RCC 7860 (cell line): ENCODE measurements at places on chromosomes 7 and 10.

GRCh38 chr10:123911866-123912265 lies 20.3 kb upstream of the CPXM2 start:
- DNase-seq = no peak

- no peak for DNase-seq
These were observed 271.6 kb downstream of the RPS24 start for GRCh38 chr10:78305311-78305710.

GRCh38 chr7:107530751-107531150 lies 33.0 kb downstream of the COG5 start:
- DNase-seq = no peak

GRCh38 chr10:60817398-60817805 lies 39.1 kb downstream of the CDK1 start:
- no peak for DNase-seq

GRCh38 chr7:1741751-1742554 lies 71.9 kb downstream of the ELFN1 start:
- DNase-seq = no peak

- no peak for DNase-seq
These were observed 21.5 kb upstream of the COMMD3 start for GRCh38 chr10:22294694-22295093.

GRCh38 chr7:97218767-97219166 lies 101.3 kb downstream of the SDHAF3 start:
- no peak for DNase-seq

DNA sequence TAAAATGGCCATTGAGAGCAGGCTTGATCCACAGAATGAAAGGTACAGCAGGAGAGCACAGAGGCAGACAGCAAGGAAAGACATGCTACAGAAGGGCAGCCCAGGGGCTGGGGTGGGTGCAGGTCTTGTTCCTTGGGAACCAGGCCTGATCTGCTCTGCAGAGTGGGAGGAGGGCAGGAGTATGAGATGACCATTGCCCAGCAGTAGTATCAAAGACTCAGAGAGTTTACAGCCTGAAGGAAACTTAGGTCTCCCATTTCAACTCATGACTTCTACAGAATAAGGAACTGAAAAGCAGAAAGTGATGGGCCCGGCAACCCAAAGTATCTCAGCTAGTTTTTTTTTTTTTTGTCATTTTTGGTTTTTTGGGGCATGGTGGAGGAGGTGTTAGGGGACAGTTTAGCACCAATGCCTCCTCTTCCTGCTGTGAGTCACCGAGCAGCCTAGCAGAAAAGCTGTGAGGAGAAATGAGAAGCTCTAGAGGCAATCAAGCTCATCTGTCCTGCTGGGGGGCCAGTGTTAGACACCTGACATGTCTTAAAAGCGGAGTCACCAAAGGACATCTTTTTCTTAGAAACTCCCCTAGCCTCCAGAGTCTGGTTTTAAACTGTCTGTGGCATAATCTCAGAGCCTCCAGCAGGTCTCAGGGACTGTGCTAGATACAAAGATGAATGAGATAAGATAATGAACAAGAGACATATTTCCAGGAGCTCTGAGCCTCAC lies 34.3 kb upstream of the HERPUD2 start:
- DNase-seq = no peak
